ENCODE measurements at places on chromosomes 12 and 14.
A peak's percentile ranks its signal among the peaks of the same experiment; 100 is the strongest.

GRCh38 chr12:43312991-43313505 lies 239.0 kb downstream of the ADAMTS20 start:
- no peak for DNase-seq

DNA sequence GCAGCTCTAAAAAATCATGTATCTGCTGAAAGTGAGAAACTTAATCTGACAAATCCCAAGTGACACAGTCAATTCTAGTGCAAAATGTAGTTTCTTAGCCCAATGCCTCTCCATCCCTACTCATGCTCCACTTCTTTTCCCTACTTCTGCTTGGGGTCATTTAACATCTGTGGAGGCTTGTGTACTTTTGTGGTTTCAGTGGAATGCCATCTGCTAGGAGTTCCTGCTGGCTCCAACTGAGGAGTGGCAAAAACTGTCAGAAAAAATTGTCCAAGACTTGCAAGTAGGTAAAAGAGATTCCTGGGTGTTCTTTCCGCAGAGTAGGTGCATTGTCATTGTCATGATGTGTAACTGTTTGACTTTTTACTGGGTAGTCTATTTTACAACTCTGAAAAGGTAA lies 12.5 kb upstream of the AVPR1A start:
- no peak for DNase-seq

GRCh38 chr12:46965880-46966279 lies 113.5 kb upstream of the PCED1B start:
- DNase-seq, result no peak

GRCh38 chr12:99121546-99121945 lies 476.5 kb downstream of the APAF1 start:
- DNase-seq, result no peak

- no peak for DNase-seq
These were observed 58.0 kb downstream of the PITPNM2 start for GRCh38 chr12:123092866-123093265.

DNA sequence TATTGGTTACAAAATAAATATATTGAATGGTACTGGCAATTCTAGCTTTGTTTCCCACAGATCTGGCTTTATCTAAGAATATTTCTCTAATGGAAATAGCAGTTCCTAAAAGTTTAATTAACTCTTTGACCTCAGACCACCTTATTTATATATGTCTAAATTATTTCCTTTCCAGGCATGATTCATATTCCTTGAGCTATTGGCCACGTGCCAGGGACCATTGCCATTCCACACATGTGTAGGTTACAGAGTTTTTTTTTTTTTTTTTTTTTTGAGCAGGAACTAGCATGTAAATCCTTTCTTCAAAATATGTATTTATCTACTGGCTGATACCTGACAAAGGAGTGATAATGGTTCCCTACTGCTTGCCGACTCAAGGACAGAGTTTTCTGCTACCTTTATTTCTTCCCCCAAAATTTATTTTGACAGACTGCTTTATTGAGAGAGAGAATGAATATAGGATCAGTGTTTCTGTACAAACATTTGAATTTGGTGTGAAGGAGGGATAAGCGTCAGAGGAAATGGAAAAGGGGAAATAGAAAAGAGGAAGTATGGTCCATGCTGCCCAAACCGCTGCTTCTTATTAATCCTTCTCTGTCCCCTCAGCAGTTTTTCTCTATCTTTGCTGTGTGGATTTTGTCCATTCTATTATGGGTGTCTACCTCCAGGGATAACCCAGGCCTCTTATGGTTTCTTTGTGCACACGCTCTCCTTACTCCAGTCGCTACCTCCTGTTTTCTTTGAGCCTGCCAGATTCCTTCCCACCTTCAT lies 36.4 kb downstream of the PDE3A start:
- DNase-seq, result no peak

GRCh38 chr14:24669651-24670050 lies 35.7 kb upstream of the GZMB start:
- no peak for DNase-seq

DNA sequence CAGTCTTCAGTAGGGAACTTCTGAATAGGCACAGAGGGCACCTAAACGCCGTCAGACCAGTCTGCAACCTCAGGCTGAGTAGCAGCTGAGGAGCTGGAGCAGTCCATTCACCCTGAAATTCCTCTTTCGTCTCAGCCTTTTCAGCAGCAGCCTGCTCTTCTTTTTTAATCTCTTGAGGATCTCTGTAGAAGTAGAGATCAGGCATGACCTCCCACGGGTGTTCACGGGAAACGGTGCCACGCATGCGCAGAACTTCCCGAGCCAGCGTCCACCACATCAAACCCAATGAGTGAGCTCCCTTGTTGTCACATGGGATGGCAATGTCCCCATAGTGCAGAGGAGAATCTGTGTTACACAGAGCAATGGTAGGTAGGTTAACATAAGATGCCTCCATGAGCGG lies 11.1 kb upstream of the MARK3 start:
- DNase-seq, result no peak

DNA sequence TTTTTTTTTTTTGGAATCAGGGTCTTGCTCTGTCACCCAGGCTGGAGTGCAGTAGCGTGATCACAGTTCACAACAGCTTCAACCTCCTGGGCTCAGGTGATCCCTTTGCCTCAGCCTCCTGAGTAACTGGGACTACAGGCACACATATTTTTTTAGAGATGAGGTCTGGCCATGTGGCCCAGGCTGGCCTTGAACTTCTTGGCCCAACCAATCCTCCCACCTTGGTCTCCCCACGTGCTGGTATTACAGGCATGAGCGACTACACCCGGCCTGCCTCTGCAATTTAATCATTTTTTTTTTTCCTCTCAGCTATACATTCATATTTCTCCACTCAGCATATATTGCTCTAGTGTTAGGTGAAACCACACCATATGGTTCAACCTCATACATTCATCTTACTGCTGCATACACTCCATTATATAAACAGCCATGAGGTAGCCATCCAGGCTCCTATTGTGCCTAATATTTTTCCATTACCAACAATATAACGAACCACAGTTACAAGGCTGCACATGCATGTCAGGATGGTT lies 7.1 kb downstream of the STX2 start:
- no peak for DNase-seq

DNA sequence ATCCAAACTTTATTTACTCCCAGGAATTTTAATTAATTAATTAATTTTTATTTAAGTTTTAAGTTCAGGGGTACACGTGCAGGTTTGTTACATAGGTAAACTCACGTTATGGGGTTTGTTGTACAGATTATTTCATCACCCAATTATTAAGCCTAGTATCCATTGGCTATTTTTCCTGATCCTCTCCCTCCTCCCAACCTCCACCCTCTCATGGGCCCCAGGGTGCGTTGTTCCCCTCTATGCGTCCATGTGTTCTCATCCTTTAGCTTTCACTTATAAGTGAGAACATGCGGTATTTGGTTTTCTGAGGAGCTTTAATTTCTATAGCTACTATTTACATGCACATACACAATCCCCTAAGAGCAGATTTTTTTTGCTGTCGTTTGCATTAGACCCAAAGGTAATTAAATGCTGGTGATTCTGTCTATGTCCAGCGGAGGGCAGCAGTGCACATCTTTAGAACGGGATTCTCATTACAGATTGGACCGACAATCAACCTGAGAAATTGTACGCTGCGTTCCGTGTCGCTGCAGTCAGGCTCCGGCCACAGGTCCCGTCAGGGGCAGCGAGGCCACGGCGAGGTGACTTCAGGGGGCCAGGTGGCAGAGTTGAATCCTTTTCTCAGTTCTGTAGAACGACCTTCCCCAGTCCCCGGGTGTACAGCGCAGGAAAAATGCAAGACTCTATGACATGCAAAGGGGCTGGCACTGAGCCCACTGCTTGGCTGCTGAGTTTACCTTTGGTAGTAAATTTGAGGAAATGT lies 11.6 kb downstream of the TMEM30B start:
- peak; percentile 84 for DNase-seq

- DNase-seq, result no peak
These were observed 146.5 kb downstream of the MON2 start for GRCh38 chr12:62613081-62613480.

DNA sequence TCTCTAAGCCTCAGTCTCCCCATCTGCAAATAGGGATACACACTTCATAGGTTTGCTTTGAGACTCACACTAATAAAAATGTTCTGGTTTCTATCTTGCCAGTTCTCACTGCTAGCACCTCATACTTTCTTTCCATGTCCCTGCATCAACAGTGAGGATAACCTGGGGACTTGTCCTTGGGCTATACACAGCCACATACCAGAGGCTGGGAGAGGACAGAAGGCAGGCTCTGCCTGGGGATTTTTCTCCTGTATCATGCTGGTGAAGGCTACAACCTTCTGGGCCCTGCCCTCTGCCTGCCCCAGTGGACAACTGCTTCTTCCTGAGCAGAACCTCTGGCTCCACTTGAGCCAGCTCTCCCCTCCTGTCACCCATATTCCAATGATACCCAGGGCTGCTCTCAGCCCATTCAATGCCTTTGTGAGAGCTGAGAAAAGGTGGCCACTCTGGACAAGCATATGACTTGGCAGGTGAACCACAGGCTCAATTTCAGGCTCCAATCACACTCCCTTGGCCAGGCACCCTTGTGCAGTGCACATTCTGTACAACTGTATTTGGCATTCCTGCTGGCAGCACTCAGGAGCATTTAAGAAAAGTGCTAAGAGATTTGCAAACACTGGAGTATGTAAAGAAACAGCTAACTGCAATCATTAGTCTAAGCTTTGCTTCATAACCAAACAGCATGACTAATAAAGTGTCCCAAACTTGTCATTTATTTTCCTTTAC lies 135.8 kb upstream of the VRK1 start:
- no peak for DNase-seq

- no peak for DNase-seq
These were observed 5.4 kb upstream of the GSC start for GRCh38 chr14:94775091-94775870.

GRCh38 chr14:64971943-64972791 lies at the start of gene RAB15:
Gene RAB15, minus strand, starts transcription at chr14:64972336. Its CDS starts 260 bp downstream, at chr14:64972076.
- peak; percentile 45 for DNase-seq

DNA sequence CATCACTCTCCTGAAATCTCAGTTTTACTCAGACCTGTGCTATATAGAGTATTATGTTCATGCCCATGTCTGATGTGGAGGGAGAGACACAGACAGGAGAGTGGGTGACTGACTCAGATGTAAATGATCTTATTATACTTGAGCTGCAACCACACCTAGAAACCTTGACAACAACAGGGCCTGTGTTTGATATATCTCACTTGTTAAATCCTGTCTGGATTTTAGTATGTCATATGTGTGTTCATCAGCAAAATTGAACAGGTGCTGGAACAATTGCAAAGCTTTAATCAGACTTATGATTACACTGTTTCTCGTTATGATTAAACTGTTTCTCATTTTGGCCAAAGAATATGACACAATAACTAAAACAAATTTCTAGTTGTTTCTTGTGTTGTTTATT lies 37.7 kb downstream of the DIP2B start:
- DNase-seq, result no peak

GRCh38 chr14:67674480-67675218 lies at the start of gene VTI1B:
Gene VTI1B, minus strand, starts transcription at chr14:67674632. Its CDS starts 143 bp downstream, at chr14:67674489.
- DNase-seq, result peak; percentile 79

- DNase-seq, result no peak
These were observed 161.2 kb downstream of the TMX1 start for GRCh38 chr14:51401272-51401671.

DNA sequence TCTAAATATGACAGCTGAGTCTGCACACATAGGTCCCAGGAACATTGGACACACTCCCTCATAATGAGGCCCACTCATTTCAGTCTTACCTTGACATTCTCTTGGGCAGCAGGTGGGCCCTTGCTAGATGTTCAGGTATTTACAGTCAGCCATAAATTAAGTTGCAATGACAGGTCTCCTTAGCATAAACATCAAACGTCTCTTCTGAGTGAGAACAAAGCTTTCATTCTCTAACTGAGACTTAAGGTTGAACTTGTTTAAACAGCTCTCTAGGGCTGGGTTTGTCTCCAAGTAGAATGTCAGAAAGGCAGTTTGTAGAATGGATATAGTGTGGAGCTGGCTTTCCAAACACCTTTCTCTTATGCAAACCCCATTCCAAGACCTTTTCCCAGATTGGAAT lies 10.3 kb downstream of the ACVR1B start:
- no peak for DNase-seq

GRCh38 chr12:46983959-46984841 lies 95.2 kb upstream of the PCED1B start:
- DNase-seq, result peak; percentile 54

- no peak for DNase-seq
These were observed 241.5 kb upstream of the FBXO33 start for GRCh38 chr14:39673734-39674133.

DNA sequence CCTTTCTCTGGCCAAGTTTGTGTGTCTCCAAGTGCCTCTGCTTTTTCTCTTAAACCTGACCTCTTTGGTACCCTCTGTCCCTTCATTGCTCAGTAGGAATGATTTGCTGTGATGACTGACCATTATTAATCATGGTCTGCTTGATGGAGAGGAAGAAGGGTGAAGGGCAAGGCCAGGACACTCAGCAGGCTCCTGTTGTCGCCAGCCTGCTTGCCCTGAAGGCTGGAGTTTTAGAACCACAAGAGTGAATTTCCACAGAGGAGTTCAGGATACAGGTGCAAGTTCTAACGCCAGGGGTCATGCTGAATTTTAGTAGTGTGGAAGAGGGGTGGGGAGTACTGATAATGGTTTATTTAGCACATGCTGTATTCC lies 2.8 kb upstream of the ITGA5 start:
- DNase-seq, result no peak

DNA sequence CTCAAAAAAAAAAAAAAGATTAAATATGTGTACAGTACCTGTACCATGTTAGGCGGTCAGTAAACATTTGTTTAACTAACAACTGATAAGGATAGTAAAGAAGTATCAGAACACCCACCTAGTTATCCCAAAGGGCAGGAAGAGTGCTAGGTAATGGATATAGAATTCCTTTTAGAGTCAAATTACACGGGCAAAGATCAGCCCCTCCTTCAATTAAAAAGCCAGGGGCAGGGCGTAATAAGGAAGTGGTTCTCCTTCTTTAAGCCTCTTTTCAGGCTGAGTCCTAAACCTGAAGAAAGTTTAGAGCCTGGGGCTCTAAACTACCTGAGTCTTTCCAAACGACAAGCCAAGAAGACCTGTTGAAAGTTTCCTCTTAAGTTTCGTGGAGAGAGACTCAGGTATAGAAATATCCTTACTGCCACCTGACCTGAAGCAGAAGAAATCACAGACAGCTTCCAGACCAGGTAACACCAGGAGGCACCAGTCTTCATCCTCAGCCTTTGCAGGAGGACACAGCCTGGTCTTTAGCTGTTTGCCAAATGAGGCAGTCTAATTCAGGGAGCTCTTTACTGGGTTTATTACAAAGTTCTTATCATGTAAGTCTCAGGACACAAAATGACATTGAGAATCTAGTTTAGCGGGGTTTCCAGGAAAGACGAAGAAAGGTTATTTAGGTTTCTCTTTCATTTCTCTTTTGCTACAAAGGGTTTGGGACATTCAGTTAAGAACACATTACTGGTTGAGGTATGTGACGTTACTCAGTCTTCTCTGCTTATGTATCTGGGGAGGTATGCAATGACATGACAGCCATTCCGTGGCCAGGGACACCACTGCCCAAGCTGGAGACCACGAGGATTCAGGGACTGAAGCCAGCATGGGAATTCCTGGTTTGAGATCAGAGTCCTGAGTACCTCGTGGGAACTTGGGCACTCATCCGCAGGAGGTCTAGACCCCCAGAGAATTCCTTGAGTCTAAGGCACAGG lies at the start of gene BCL2L14:
Gene BCL2L14, plus strand, starts transcription at position 266 of the 983 bp plus-strand sequence. CDS start 8,367 bp downstream, outside the sequence.
- DNase-seq, result peak; percentile 31
